8988T (cell line): ENCODE measurements at places on chromosomes 1 and 21.

DNA sequence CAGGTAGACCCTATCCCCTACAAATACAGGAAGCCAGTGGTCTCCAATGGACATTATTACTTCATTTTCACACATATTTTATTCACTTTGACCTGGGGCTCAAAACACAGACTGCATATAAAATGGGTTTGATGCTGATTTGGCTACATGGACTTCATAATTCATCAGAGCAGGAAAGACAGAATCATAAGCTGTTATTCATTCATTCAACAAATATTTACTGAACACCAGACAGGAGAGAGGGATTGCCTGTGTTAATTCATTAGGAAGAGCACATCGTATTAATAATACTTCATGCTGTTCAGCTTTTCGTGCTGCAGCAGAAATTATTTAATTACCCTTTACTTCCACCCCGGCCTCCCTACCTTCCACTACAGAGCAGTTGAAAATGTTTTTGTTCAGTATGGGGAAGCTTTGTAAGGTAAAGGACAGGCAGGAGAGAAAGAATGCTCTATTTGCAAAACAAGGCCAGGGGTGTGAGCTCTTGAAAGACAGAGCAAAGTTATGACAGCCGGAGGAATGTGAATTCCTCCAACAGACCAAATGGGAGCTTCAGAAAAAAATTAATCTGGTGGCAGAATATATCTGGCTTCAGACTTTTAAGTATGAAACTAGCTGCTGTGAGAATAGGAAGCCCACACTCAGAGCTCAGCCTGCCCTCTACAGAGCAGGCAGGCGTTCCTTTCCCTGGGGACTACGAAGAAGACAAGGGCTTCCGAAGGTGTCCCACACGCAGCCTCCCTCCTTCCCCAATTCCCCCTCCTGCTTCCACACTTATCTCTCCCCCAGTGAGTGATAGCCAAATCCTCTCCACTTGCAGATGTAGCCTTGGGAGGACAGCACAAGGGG lies 58.0 kb downstream of the MDM4 start:
- DNase-seq: no peak

DNA sequence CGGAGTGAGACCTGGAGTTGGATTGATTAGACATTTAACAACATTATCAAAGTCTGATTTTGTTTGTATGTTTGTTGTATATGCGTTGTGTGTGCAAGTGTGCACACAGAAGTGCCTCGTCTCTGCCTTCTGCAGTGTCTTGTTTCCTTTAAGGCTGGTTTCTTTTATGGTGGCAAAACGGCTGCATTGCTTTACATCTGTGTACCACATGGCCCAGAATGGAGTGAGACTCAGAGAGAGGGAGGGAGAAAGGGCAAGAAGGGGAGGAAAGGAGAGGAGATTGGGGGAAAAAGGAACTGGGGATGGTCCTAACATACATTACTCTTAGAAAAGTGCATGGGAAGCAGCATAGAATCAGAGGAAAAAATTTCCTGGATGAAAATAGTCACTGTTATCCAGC lies 99.7 kb upstream of the WLS start:
- DNase-seq: no peak

DNA sequence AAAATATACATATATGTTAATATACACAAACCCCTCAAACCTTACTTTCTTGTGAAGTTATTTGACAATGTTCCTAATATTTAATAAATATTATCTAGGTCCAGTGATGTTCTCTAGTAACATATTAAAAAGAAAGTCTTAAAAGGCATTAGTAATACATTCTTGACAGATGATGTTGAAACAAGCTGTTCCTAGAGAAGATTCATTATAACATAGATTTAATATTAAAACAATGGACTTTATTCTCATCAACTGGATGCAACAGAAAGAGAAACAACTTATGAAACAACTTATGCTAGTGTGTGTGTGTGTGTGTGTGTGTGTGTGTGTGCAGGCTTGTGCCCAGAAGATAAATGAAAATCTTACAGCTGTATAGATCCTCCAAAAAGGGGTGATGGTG lies 68.5 kb upstream of the PLXNA2 start:
- DNase-seq: no peak

- no peak for DNase-seq
These were observed 26.8 kb upstream of the ZNF697 start for GRCh38 chr1:119674835-119675289.

DNA sequence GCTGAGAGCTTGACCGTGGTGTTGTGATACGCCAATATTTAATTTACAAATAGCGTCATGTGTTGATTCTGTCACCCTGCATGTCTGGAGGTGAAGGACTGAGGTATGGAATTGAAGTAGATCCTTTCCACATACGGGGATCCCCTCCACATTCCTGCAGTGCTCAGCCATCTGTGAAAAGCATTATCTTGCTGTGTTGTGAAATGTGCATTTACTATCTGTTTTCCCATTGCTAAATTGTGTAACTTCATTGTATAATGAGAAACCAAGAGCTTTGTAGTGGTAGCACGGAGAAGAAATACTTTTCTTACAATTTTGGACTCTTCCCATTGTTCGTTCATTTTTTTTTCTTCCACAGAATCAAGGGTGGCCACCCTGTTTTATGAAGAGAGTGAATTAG lies 577.3 kb upstream of the ZP4 start:
- no peak for DNase-seq
